ENCODE measurements at places on chromosomes 7 and 10. TPM values are rescaled to one million over a fixed set of nuclear protein-coding genes. Genes with fewer than 3 reads are reported as not detected.

DNA sequence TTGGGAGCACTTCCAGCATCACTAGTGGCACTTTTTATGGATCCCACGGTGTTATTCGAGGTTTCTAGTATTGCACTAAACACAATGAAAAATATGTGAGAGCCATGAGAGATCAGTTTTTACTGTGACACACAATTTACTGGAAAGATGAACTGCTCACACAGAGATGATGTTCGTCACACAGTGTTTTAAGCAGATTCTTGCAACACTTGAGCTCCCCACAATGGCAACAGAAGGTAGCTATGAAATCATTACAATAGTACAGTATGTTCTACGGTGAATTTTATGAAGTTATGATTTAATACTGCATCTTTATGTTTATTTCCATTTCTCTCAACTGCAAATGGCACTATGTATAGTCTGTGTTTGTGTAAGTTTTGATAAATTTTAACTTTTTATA is 27.4 kb upstream of the ENTPD1 start:
- DNase-seq, result no peak

- DNase-seq, result no peak
These were observed 84.9 kb upstream of the SEC61G start for GRCh38 chr7:54843841-54844355.

DNA sequence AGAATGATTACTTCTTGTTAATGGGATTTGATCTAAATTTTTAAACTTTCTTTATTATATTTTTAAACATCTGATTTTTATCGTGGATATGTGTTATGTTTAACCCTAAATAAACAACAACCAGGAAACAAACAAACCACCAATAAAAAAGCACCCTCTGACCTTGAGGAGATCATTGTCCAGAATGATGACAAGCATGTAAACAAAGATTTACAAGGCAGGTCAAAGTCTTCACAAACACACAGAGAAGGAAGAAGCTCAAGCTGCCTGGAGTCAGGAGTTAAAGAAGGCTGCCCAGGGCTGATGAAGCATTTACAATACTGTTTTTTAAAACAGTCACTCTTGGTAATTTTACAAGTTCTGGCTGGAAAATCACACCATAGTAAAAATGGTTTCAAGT is 31.0 kb upstream of the EGFR start:
- no peak for DNase-seq

DNA sequence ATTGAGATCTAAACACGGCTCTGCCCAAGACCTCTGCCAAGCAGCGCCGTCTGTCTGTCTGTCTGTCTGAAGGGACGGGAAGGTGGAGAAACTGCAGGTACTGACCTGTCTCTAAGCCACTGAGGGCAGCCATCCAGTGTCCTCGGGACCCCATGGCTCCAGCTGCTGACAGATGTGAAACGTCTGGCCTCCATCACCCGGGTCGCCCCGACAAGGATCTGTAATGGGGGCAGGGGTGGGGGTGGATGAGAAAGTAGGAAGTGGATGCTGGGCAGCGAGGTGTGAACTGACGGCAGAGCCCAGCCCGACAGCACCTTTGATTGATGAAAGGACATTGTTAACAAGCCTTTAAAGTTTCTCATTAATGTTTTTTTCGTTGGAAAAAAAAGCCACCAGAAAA is 193.1 kb downstream of the EBF3 start:
- no peak for DNase-seq

GRCh38 chr7:83588602-83589240 is 60.2 kb downstream of the SEMA3E start:
- DNase-seq, result no peak

DNA sequence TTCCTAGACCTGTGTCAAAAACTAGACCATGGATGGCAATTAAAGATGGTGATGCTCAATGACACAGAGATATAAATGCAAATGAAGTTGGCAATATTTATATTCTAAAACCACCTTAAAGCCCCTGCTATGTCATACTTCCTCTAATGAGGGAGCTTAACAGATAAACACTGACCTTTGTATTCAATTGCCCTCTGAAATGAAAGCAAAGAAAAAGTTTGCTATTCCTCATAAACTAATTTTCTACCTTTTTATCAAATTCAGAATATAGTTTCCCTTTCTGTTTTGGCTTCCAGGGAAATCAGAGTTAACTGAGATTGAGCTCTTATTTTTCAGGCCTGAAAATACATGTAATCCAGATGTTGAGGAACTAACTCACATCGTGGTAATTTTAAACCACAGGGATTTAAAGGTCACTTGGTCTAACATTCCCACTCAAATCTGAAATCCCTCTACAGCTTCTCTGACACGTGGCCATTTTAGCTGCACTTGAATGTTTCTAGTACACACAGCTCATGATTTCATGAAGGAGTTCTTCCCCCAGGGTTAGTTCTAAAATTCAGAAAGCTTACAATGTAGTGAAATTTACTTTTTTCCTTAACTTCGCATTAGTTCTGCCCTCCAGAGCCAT is 37.9 kb upstream of the ABCB5 start:
- no peak for DNase-seq

- no peak for DNase-seq
These were observed 42.5 kb downstream of the CCDC71L start for GRCh38 chr7:106618480-106618879.

DNA sequence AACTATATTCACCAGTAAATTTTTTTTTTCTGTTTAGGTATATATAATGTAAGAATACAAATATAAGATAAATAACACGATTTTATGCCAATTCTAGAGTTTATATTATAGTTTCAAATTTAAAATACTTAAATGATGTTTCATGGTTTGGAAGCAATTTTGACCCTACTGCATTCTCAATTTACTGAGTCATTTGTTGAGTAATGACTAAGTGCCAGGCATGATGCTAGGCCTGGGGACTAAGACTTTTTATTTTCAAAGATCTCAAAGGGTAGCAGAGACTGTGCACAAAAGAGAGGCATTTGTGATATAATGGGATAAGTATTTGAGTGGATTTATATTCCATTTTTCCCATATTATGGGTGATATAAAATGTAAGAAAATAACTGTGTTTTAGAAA is 78.9 kb upstream of the SMIM30 start:
- no peak for DNase-seq

- DNase-seq, result no peak
These were observed 46.8 kb downstream of the DOCK4 start for GRCh38 chr7:112159351-112159750.

DNA sequence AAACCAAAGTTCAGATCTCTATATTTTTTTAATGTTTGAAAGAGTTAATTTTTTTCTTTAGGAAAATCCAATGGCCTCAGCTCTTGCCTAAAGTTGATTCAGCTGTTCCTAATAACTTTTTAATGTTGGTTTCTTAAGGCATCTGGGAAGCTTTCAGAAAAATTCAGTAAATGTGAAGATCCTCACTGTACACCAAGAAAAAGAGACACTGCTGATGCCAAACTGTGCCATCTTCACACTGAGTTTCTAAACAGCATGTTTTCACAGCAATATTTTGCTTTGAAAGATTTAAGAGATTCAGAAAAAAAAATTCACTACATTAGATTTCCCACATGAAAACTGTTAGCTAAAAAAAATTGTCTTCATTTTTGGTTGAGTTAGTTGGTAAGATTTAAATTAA is 249.4 kb downstream of the NEBL start:
- DNase-seq, result no peak

- DNase-seq, result no peak
These were observed 80.5 kb downstream of the CCNY start for GRCh38 chr10:35416619-35417312.

GRCh38 chr10:108904163-108904838 is 1019.0 kb downstream of the XPNPEP1 start:
- no peak for DNase-seq

DNA sequence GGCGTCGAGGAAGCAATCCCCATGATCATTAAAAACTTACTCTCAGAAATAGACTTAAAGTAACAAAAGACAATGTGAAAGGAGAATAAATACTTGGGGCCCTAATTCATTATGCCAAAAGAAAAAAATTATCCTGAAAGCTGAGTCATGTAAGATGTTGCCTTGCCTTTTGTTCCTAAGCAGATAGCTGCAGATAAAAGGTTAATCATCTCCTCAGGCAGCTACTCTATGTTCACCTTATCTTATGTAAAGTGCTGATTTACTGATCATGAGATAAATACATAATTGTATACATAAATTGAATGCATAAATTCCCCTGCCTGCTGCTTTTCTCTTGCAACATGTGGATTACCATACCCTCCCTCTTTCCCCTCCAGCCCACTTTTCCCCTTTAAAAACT is 28.1 kb upstream of the CREB3L2 start:
- no peak for DNase-seq

GRCh38 chr10:90125456-90126255 is 424.3 kb downstream of the KIF20B start:
- DNase-seq, result no peak

DNA sequence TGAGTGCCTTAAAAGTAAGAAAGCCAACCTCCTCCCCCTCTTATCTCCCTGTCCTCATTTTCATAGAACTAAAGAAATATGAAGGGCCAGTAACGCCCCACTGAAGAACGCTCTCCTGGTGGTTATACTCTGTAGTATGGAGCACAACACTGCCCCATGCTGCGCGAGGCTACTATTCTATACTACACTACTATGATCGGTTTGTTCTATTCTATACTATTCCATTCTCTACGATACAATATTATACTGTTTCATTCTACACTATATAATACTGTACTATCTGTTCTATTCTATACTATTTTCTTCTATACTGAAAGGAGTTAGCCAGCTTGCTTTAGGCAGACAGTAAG is 34.8 kb downstream of the DIP2C start:
- DNase-seq, result no peak

- no peak for DNase-seq
These were observed 35.2 kb downstream of the VCL start for GRCh38 chr10:74032900-74033655.

DNA sequence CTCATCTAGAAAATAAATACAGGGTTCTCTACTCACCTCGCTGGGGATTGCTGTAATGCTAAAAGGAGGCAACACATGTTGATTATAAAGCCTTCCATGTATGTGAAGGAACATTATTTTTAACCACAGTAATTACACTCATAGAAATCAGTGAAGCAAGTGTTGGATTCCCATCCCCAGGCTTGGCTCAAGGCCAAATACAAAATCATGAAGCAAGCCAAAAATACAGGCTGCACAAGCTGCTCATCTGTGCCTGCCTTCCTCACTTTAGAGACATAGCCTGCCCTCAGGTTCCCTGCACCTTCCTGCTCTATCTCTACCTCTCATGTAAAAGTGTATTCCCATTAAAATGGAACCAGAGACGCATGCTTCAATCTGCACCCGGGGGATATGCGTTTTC is 1077.1 kb upstream of the C7orf33 start:
- no peak for DNase-seq

- no peak for DNase-seq
These were observed 2.8 kb downstream of the CALHM3 start for GRCh38 chr10:103476046-103476768.

DNA sequence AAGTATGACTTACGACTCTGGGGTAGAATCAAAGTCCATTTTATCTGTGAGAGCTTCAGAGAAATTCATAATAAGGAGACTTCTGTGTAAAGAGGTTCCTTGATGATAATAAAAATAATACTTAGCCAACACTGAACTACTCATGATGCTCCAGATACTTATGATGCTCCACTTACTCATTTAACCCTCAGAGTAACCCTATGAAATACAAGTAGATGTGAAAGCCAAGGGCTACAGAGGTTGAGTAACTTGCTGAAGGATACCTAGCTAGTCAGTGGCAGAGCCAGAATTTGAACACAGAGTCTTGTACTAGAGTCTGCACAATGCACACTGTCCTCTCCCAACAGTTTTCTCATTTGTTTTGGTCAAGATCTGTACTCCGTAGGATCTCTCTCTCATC is 89.5 kb downstream of the HECW1 start:
- DNase-seq, result no peak

DNA sequence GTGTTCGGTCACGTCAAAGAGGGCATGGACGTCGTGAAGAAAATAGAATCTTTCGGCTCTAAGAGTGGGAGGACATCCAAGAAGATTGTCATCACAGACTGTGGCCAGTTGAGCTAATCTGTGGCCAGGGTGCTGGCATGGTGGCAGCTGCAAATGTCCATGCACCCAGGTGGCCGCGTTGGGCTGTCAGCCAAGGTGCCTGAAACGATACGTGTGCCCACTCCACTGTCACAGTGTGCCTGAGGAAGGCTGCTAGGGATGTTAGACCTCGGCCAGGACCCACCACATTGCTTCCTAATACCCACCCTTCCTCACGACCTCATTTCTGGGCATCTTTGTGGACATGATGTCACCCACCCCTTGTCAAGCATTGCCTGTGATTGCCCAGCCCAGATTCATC is 6.5 kb downstream of the PPIF start:
- DNase-seq, result no peak

GRCh38 chr10:126387931-126388911 is at the start of gene ADAM12:
TSS of gene ADAM12 (minus strand) at chr10:126388477. CDS start at chr10:126388145, 332 bp downstream.
- DNase-seq, result peak; percentile 29

GRCh38 chr7:134985894-134986362 is 380 bp upstream of the AGBL3 start:
- no peak for DNase-seq

DNA sequence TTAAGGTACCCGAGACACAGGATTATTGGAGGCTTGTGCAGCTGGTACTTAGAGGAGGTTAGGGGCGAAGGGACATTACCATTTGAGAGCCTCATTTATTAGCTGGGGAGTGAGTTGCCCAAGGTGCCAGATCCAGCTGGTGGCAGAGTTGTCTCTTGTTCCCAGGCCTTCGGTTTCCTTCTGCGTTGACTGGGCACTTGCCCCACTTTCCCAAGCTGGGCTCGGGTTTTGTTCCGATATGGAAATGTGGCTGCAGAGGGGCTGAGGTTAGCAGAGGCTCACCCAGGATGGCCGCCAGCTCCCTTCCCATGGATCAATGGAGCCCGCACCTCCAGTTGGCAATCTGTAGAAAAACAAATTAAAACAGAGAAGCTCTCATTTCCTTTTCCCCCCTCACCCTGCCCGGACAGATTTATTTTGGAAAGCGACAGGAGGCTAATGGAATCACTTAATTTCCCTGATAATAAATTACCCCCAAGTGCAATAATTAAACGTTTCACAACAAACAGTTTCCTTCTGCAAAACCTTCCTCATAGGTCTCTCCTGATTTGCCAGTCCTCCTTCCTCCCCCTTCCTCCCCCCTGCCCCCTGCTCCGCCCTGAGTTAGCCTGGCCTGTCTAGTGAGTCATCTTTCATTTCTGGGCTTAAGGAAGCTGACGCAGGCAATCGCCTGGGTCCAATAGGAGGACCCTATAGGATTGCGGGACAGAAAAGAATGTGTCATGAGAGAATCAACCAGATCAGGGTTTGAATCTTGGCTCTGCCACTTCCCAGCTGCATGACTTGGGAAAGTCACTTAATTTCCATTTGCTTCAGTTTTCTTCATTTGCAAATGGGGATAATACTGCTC is 51.7 kb downstream of the ADRA2A start:
- no peak for DNase-seq

GPR15LG gene
- not detected for total RNA-seq

COL13A1 gene
- 1.7 TPM for total RNA-seq

ZPBP gene
- total RNA-seq, result not detected

FAM3C gene
- 35.7 TPM for total RNA-seq

MRLN gene
- not detected for total RNA-seq

HTRA1 gene
- 133 TPM for total RNA-seq

PNLIPRP2 gene
- not detected for total RNA-seq

GRID1 gene
- 1.5 TPM for total RNA-seq

SLC13A1 gene
- total RNA-seq, result not detected

LIPM gene
- total RNA-seq, result not detected
